ENCODE measurements at places on chromosomes 3 and 15.

GRCh38 chr3:78025916-78026315, 986.0 kb downstream of the ROBO2 start:
- no peak for DNase-seq

DNA sequence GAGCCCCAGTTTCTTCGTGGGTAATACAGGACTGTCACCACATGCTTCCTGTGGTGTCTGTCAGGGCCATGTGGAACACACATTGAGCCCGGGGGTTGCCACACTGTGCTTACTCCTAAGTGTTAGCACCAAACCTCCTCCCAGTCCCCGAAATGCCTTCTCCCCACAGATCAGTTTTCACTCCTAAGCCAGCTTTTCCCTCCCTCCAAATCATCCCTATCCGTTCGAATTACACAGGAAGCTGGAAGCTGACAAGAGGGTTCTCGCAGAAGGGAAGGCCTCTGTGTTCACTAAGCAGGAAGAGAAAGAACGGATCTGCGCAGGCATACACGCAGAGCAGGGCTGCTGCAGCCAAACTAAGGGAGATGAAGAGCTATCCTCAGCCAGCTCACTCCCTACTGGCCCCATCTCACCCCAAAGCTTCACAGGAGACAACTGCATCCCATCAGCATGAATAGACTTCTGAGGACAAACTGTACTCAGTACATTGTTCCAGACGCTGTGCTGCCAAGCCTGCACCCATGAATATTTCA, 32.3 kb downstream of the XXYLT1 start:
- no peak for DNase-seq

- DNase-seq, result peak; percentile 26
Observed at GRCh38 chr3:177358977-177359592, 161.8 kb upstream of the TBL1XR1 start.

DNA sequence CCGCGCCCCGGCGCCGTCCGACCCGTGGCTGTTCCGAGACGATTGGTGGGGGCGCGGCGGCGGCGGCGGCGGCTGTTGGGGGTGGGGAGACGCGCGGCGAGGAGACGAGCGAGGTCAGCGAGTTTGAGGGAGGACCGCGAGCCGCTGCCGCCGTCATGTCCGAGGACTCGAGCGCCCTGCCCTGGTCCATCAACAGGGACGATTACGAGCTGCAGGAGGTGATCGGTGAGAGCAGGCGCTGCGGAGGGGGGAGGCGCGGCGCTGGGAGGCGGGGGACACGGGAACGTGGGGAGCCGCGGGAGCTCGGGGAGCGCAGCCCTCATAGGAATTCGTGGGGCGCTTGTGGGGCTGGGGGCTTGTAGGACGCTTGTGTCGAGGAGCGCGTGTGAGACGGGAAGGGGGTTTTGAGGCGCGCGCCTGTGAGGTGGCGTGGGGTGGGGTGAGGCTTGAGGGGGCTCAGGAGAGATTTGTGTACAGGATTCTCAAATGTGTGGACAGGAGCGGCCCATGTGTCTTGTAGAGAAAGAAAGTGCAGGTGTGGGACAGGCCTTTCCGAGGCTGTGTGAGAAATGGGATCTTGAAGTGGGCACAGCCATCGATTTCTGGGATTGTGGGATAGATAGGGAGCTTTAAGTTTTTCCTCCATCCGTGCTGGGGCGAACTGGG, 518 bp downstream of the OXSR1 start:
- no peak for DNase-seq

- no peak for DNase-seq
Observed at GRCh38 chr15:49313650-49314049, 109.4 kb upstream of the FGF7 start.

- DNase-seq, result no peak
Observed at GRCh38 chr3:142209655-142210054, 15.7 kb downstream of the GK5 start.

- DNase-seq, result no peak
Observed at GRCh38 chr15:60555806-60556205, 76.9 kb upstream of the ICE2 start.

DNA sequence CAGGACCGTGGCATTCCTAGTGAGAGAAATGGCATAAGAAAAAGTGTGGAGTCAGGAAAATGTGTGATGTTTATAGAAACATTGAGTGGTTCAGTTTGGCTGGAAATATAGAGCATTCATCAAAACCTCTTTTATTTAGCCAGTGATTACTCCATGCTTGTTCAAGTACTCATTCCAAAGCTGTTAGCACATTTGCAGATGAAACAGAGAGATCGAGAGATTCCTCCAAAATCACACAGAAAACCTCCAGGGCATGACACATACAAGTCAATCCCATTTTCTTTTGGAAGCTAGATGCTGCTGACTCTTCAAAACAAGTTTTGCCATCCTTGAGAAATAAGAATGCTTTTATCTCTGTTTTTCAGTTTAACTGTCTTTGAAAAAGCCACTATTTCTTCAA, 11.5 kb upstream of the MB21D2 start:
- no peak for DNase-seq

DNA sequence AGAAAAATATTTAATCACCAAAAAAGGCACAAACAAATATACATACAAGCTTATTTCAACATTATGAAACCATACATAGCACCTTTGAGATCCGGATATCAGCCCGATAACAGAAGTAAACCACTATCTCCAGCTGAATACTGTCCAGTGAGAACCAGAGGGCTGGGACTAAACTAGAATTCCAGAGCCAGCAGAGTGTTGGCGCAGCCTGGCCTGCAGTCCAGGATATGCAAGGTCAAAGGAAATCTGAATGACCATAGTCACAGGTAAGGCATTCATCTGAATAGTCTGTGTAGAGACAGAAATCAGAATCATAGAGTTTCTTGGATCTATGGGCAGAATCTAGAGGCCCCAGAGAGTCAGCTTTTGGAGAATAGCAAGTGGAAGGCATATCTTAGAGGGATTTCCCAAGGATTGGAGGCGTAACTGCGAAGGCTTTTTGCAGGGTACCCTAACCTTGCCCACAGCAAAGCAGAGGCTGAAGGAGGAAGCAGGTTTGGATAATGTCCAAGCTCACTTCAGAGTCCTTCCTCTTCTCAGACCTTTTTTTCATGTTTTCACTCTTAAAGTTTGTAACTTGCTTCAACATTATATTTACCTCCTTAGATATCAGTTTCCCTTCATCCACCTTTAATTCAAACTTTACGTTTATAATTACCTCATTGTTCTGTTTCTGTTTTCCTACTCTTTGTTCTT, 32.5 kb upstream of the TP63 start:
- DNase-seq, result no peak

DNA sequence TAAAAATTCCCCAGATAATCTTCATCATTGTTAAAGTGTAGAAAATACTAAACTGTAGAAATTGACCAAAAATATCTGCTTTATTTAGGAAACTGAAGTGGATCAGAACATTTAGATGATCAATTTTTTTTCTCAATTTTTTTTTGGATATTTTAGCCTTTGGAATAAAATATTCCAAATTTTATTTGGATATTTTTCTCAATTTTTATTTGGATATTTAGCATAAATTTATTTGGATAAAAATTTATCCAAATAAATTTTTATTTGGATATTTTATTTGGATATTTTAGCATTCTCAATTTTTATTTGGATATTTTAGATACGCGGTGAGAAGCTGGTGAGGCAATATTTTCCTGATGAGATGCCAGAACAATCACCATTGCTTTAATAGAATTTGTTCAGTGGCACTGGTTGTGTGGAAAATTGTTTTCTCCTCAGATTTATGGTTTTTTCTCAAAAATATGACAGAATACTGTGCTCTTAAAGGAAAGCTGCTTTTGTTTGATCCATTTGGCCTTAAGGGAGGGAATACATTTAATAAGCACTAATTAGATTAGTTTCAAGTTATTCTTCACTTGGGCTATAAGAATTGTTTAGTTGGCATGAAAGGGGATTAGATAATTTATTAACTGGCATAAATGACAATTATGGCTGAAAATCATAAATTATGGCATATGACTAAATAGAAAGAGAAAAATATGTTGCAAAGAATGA, 470.1 kb downstream of the MFSD1 start:
- no peak for DNase-seq

GRCh38 chr15:25247407-25248038, 191.3 kb downstream of the UBE3A start:
- DNase-seq, result no peak

DNA sequence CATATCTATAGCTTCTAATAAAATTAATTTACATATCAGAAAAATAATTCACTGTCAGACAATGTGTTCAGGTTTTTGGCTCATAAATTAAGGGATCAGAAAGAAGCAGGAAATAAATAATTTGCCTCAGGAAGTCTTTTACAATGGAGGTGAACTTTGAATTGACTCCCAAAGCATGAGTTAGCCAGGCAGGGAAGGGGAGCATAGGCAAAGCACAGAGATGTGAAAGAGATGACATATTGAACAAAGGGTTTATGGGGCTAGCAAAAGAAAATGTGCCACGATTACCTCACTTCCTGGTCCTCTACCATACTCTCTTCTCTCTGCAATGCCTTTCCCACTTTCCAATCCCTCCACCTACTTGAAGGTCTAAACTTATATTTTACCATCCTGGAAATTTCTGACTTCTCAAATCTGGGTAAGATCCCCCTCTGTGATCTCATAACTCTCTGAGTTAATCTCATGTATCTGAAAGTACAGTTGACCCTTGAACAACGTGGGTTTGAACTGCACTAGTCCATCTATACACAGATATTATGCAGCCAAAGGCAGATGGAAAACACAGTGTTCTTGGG, 4.1 kb upstream of the HEXA start:
- no peak for DNase-seq

DNA sequence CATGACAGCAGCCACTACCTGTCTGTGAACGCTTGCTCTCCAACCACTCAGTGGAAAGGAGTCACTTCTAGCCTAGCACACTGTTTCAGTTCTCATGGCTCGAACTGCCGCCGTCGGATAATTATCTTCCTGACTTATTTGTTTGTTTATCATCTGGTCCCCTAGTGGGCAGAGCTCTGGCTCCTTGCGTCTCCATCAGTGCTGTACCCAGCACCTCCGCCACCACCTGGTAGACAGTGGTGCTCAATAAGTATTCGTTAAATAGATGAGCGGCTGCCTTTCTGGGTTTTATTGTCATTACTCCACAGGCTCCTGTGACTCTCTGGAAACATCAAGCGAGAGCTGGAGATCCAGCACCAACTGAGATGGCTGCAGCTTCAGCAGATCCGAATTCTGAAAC, 297.5 kb downstream of the NTRK3 start:
- no peak for DNase-seq

DNA sequence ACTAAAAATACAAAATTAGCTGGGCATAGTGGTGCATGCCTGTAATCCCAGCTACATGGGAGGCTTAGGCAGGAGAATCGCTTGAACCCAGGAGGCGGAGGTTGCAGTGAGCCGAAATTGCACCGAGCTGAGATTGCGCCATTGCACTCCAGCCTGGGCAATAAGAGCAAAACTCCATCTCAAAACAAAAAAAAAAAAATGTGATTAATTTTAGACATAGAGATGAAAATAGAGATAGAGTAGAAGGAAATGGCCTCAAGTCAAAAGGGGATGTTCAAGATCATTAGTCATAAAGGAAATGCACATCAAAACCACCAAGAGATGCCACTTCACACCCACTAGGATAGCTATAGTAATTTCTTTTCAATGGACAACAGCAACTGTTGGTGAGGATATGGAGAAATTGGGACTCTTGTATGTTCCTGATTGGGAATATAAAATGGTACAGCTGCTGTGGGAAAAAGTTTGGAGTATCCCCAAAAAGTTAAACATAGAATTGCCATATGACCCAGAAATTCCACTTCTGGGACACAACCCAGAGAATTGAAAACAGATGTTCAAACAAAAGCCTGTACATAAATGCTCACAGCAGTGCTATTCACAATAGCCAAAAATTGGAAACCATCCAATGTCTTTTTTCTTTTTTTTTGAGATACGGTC, 55.4 kb downstream of the ABHD2 start:
- no peak for DNase-seq

- DNase-seq, result no peak
Observed at GRCh38 chr15:39593656-39594445, 13.0 kb downstream of the THBS1 start.

DNA sequence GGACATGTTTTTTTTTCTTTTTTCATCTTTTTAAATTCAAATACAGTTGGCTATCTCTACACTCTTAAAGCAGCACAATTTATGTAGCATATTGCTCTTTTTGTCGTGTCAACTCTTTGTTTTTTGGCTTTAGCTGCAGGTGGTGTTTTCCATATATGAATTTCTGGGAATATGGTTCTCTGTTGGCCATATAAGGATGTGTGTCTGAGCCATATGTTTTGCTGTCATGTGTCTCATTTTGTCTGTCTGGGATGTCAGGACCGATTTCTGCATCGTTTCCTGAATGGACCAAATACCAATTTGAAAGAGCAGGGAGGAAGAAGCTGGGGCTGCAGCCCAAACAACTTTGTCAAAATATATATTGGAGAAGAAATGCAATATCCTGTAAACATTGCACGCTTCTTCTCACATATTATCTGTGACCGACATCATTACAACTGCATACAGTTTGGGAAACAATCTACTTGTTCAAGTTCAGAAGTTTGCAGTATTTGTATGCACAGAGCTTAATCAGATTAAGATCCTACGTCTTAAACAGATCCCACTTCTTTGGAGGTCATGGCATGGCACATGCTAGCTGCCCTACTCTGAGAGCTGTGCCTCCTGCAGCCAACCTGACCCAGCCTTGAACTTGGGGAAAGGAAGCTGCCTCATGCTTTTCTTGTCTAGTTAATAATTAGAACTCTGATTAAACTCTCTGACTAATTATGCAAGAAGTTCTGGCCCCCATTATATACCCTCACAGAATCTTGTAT, 4.0 kb upstream of the SATB1 start:
- DNase-seq, result no peak

DNA sequence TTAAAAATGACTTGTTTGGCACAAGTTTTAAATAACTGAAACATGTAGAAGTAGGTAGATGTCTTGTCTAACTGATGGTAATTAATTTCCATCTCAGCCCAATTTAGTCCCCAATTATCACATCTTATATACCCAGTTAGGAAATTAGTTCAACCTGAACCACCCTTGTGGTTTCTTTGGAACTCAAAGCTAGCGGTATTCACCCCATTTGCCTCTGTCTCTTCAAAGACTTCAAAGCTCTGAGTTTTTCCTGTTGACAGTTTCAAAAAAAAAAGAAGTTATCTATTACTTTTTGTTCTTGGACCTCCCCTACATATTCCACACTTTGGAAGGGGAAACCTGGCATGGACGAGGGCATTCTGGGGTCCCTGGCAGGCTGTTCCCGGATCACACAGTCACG, 236.5 kb downstream of the KCNMB2 start:
- DNase-seq, result no peak

GRCh38 chr3:85321892-85322291, 363.1 kb downstream of the CADM2 start:
- no peak for DNase-seq

DNA sequence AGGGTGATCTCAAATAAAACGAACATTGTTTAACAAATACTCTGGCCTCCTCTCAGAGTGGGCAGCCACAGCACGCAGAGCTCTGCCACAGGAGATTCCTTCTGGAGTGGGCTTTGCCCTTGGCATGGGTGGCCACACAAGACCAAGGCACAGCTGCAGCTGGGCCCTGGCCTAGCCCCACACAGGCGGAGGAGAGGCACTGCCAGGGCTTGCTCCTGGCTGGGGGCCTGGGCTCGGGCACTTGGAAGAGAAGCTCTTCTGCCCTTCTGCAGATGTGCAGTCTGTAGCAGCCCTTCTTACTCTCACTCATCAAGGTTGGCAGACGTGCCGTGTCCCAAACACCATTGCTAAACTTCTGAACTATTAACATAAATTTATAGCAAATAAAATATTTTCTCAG, 67.2 kb downstream of the CRTC3 start:
- no peak for DNase-seq

- DNase-seq, result no peak
Observed at GRCh38 chr3:115194476-115194875, 47.4 kb upstream of the ZBTB20 start.
